Suprapubic skin (tissue), 4 donors: ENCODE measurements at places on chromosomes 12 and 14. TPM values are rescaled to one million over a fixed set of nuclear protein-coding genes. Genes with fewer than 3 reads are reported as not detected.

GRCh38 chr12:122399592-122400373 is 22.7 kb downstream of the CLIP1 start:
- no peaks in the 10 kb centered on the region for H3K36me3 ChIP-seq
- no peak overlapping the region for H3K4me3 ChIP-seq

DNA sequence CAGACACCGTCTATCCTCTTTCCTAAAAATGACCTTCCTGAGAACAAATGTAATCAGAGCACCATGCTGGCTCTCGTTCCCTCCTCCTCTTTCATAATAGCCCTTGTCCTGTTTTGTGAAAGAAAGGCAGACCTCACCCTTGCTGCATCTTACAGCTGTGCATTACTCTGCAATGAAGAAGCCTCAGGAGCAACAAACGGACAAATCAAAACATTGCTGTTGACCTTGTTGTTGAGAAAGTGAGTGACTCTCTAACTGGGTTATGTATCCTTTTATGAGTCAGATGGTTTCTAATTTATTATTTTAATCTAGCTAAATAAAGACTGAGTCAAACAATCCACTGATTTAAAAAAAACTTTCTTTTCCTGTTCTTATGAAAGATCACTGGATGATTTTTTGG is 180.9 kb downstream of the RPS29 start:
- H3K27me3 ChIP-seq: no peaks in the 10 kb centered on the region
- no peaks in the 10 kb centered on the region for H3K4me1 ChIP-seq
- DNase-seq: no peak
- H3K27ac ChIP-seq: no peak overlapping the region
- no peaks in the 10 kb centered on the region for H3K36me3 ChIP-seq

DNA sequence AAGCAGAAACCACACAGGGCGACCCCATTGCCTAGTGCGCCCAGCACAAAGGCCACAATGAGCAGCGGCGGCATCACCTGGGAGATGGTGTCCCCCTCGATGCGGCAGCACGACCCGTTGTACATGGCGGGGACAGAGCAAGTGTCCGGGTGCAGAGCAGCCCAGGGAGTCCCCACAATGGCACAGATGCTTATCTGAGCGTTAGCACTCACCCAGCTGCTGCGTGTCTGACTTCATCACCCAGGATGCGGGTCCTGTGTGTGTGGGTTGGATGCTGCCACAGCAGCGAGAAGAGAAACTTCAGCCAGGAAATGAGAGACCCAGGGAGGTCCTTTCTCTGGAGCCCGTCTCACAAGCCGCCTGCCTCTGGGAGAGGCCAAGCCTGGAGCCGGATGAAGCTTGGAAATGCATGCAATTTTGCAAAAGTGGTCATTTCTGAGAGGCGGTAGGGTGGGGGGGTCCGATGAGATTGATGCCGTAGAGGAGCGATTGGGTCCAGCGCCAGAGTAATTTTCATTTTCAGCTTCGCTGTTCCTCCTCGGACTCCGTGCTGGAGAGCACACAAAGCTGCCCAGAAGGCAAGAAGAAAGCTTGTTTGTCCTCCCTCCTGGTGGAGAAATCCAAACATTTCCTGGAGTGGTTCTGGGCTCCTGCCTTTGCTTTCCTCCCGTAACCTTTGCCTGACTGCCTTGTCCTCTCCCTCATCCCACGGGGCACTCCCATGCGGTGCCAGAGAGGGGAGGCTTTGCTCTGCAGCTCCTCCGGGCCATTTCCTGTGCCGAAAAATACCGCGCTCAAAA is at the start of gene HCAR1:
TSS of gene HCAR1 (minus strand) at position 630 of the 800 bp plus-strand sequence. CDS start at position 125, 505 bp downstream.
- no peak within 1 kb of the TSS for H3K27ac ChIP-seq
- peaks cover 11% of the 10 kb centered on the region for H3K4me1 ChIP-seq
- no peak for DNase-seq
- H3K27me3 ChIP-seq: no peaks in the 10 kb centered on the region
- H3K4me3 ChIP-seq: peak within 1 kb of the TSS; percentile 19
- H3K36me3 ChIP-seq: no peaks in the 10 kb centered on the region

- H3K36me3 ChIP-seq: no peaks in the 10 kb centered on the region
- peaks cover 25% of the 10 kb centered on the region for H3K4me1 ChIP-seq
- H3K27ac ChIP-seq: peak overlapping the region; percentile 44
- no peak overlapping the region for H3K4me3 ChIP-seq
Measured at GRCh38 chr14:24132061-24132685, 1.7 kb downstream of the FITM1 start.

- H3K27ac ChIP-seq: no peak overlapping the region
- peaks cover 31% of the 10 kb centered on the region for H3K27me3 ChIP-seq
- no peak for DNase-seq
Measured at GRCh38 chr14:102930138-102930752, 7.8 kb downstream of the AMN start.

Gene GPRC5A
- 6.6 TPM for total RNA-seq

- no peak overlapping the region for H3K27ac ChIP-seq
- H3K4me3 ChIP-seq: no peak overlapping the region
- no peaks in the 10 kb centered on the region for H3K36me3 ChIP-seq
- H3K27me3 ChIP-seq: no peaks in the 10 kb centered on the region
Measured at GRCh38 chr14:92473969-92474535, 39.5 kb upstream of the RIN3 start.

DNA sequence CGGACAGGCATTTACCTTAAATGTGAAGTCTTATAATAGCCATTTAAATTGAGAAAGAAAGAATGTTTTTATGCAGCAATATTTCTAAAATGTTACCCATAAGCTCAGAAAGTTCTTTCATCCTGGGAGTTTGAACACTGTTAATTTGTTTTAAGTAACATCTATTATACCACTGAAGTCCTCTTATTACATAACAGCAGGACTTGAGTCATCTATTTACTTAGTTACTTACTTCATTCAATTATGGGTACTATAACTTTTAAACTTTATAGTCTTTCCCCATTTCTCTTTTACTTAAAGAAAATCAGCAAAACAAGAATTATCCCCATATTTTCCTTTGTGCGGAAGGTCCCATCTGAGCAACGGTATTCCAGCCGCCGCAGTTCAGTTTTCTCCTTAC is 473.1 kb downstream of the ETNK1 start:
- H3K4me1 ChIP-seq: no peaks in the 10 kb centered on the region
- H3K4me3 ChIP-seq: no peak overlapping the region
- H3K27ac ChIP-seq: no peak overlapping the region

- no peaks in the 10 kb centered on the region for H3K27me3 ChIP-seq
- no peak overlapping the region for H3K4me3 ChIP-seq
Measured at GRCh38 chr12:89880690-89881350, 172.2 kb upstream of the ATP2B1 start.

Gene SLCO1B1
- not detected for total RNA-seq

- no peaks in the 10 kb centered on the region for H3K36me3 ChIP-seq
- H3K27ac ChIP-seq: peak overlapping the region; percentile 98
- no peaks in the 10 kb centered on the region for H3K27me3 ChIP-seq
- H3K4me3 ChIP-seq: peak overlapping the region; percentile 23
Measured at GRCh38 chr14:76917745-76918255, 91.6 kb downstream of the LRRC74A start.

DNA sequence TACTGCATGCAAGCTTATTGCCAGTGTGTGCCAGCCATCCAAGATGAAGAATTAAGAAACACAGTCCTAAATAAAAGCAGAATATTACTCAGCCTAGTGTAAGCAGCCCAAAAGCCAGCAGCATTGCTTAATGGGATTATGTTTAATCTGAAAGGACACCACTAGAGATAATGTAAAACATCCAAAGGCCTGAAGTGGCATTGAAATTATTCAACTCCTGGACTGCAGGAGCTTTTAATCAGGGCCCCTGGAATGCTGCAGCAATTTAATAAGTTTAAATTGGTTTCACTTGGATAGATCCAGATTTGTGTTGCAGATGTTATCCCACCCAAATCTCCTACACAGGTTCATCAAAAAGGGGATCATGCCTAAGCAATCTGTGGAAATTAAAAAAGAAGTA is 193.0 kb downstream of the C12orf50 start:
- no peaks in the 10 kb centered on the region for H3K27me3 ChIP-seq
- no peaks in the 10 kb centered on the region for H3K4me1 ChIP-seq
- no peak overlapping the region for H3K4me3 ChIP-seq
- H3K36me3 ChIP-seq: no peaks in the 10 kb centered on the region

DNA sequence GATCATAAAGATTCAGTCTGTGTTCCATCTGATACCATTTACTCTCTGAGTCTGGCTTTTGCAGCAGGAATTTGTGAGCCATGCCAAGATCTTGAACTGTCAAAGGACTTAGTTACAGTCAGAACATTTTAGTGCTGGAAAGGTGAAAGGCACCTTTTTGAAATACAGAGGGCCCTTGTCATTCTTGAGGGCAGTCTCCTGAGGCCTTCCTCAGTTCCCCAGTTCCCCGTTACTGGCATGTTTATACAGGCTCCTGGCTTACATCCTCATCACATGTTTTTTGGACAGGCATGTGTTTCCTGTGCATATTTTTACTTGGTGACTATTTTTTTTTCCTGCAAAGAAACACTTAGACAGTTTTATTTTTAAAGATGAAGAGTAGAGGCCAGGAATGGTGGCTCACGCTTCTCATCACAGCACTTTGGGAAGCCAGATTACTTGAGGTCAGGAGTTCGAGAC is 21.0 kb downstream of the CFAP54 start:
- DNase-seq: no peak
- H3K4me3 ChIP-seq: no peak overlapping the region
- no peaks in the 10 kb centered on the region for H3K36me3 ChIP-seq

DNA sequence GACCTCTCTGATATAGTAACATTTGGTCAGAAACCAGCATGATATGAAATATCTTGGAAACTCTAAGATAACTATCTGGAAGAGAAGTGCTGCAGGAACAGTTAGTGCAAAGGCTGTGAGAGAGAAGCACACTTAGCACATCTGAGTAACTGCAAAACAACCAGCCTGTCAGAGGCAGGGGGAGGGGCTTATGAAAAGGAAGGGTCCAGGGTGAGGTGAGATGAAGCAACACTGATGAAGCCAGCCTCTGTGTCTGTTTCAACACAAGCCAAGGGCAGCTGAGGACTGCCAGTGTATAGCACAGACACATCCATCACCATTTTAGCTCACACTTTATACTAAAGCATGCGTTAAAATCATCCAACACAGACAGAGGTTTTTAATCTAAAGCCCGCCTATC is 37.4 kb upstream of the OVCH1 start:
- no peak overlapping the region for H3K4me3 ChIP-seq
- no peaks in the 10 kb centered on the region for H3K4me1 ChIP-seq
- no peaks in the 10 kb centered on the region for H3K27me3 ChIP-seq
- H3K36me3 ChIP-seq: no peaks in the 10 kb centered on the region
- no peak for DNase-seq

Gene VRTN
- not detected for total RNA-seq

GRCh38 chr14:76677534-76678145 is 83.6 kb upstream of the VASH1 start:
- no peak for DNase-seq
- H3K4me3 ChIP-seq: no peak overlapping the region
- H3K27ac ChIP-seq: no peak overlapping the region
- H3K4me1 ChIP-seq: no peaks in the 10 kb centered on the region
- H3K27me3 ChIP-seq: peaks cover 4% of the 10 kb centered on the region
